AG20443 (cell line): ENCODE measurements at places on chromosomes 3 and 15.

GRCh38 chr15:89998141-89998661 lies 2.9 kb upstream of the ZNF710 start:
- peak; percentile 66 for DNase-seq

GRCh38 chr3:40731445-40731844 lies 206.7 kb downstream of the ZNF621 start:
- no peak for DNase-seq

DNA sequence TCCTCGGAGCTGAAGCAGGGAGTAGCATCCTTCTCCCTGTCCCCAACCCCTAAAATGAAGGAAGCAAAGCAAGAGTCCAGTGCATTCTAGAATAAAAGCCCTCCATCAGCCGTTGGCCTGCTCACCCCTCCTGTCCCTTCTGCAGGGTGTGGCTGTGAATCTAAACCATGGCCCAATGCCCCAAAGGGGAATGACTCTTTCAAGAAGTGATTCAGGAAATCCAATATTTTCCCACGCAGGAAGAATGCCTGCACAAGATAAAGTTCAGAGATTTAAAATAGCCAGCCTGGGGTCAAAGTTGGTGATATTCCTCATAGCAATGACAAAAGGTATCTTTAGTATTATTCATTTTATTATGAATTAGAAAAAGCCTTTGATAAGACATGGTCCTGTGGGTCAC lies 38.5 kb downstream of the SLCO2A1 start:
- DNase-seq, result peak; percentile 76

GRCh38 chr3:62187022-62187431 lies 186.3 kb downstream of the FEZF2 start:
- DNase-seq, result peak; percentile 38

GRCh38 chr3:129553171-129553570 lies 10.2 kb downstream of the H1-8 start:
- DNase-seq, result no peak

- peak; percentile 61 for DNase-seq
Observed at GRCh38 chr3:42159706-42160472, 68.7 kb downstream of the TRAK1 start.

GRCh38 chr3:8416965-8417364 lies 84.7 kb upstream of the LMCD1 start:
- peak; percentile 27 for DNase-seq

GRCh38 chr3:13111873-13112520 lies 38.8 kb upstream of the IQSEC1 start:
- DNase-seq, result no peak

DNA sequence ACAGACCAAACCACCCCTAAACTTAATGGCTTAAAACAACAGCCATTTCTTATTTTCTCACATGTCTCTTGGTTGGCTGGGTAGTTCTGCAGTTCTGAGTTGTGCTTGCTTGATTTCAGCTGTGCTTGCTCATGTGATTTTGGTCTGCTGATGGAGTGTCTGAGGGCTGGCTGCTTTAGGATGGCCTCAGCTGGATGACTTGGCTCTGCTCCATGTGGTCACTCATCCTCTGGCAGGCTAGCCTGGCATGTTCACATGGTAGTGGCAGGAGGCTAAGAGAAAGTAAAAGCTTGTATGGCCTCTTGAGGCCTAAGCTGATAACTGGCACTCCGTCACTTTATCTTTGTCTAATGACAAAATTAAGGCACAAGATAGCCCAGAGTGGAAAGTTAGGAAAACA lies 4.1 kb downstream of the SV2B start:
- no peak for DNase-seq

- no peak for DNase-seq
Observed at GRCh38 chr3:32544894-32545293, 25.8 kb downstream of the DYNC1LI1 start.

DNA sequence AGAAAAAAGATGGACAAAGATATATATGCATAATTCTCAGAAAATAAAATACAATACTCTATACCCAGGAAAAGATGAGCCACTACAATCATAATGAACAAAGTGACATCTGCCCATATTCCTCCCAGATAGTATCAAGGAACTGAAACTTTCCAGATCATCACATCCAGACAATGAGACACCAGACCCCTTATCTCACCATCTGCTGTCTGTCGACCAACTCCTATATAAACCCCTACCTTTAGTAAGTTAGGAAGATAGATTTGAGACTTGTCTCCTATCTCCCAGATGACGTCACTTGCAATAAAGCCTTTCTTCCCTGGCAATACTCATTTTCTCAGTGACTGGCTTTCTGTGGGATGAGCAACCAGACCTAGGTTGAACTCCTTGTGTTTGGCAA lies 1071.6 kb downstream of the PLOD2 start:
- DNase-seq, result no peak

- no peak for DNase-seq
Observed at GRCh38 chr3:72746430-72747411, 101.5 kb downstream of the SHQ1 start.

- DNase-seq, result no peak
Observed at GRCh38 chr15:85037641-85038040, 56.0 kb downstream of the PDE8A start.

GRCh38 chr3:188900421-188900951 lies 271.3 kb upstream of the TPRG1 start:
- peak; percentile 82 for DNase-seq

DNA sequence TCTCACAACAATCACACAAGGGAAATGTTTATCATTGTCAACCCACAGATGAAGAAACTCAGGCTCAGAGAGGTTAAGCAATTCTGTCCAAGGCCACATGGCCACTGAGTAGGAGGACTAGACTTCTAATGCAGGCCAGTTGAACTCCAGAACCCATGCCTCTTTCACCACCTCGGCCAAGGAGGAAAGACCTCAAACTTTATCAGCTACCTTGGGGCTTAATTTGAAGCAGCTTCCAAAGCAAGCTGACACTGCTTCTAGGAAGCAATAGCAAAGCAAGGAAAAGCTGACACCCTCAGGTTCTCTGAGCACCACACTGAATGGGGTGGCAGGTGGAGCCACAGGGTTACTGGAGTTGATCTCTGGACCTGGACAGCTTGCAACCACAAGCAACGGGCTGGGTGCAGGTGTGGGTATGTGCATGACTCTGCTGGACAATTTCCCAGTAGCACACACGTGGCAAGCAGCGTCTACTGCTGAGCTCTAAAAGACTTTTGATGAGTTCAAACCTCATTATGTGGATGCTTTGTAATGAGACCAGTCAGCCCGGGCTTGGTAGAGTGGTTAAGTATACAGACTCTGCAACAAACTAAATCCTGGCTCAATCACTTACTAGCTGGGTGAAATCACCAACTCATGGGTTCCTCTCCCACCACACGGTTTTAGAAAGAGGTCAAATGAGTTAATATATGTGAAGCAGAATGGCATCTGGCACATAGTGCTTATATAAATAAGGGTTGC lies 23.1 kb downstream of the CCNL1 start:
- DNase-seq, result no peak

- DNase-seq, result no peak
Observed at GRCh38 chr3:9278498-9278897, 29.1 kb upstream of the SRGAP3 start.

GRCh38 chr3:15171096-15171495 lies 35.0 kb upstream of the CAPN7 start:
- DNase-seq, result no peak

DNA sequence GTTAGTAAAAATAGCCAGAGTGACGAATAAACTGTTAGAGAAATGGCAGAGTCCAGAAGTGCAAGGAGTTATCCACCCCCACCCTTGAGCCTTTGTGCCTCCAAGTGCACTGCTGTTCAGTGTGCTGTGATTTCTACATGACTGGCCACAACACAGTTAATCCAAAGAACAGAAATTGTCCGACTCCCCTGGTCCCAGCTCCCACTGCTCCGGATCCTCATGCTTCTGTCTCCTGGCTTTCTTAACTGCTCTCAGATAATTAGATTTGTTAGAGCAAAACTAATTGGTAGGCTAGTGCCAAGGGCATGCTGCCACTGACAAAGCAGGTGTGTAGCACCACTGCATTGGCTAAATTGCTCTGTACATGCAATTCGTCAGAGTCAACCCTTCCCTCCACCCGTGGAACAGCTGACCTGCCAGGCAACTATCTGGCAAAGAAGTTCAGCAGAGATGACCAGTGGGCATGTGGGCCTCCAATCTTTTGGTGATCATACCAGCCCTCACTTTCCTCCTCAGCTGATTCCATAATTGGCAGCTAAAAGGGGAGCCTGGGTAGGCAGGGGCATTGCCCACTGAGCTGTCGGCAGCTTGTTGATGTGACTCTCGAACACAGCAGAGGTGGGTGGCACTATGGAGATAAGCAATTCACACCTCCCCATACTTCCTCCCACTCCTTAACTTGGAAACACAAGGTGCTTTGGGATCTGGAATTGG lies 18.9 kb upstream of the ACAP2 start:
- DNase-seq, result no peak

DNA sequence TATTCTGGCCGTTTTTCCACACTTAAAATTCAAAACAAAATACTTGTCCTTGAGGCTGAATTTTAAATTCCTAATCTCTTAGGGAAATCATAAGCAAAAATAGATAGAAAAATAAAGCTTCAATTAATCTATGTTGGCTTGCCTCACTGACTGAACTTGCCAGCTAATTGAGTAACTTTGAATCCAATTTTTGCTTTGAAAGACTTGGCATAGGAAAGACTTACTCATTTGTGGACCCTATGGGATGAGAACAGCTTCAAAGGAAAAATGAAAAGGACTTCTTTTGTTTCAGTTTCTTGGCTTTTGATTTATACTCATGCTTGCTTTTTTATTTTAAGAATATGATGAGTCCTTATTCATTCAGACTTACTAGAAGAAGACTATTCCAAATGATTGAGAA lies 370.7 kb upstream of the RARB start:
- DNase-seq, result no peak

DNA sequence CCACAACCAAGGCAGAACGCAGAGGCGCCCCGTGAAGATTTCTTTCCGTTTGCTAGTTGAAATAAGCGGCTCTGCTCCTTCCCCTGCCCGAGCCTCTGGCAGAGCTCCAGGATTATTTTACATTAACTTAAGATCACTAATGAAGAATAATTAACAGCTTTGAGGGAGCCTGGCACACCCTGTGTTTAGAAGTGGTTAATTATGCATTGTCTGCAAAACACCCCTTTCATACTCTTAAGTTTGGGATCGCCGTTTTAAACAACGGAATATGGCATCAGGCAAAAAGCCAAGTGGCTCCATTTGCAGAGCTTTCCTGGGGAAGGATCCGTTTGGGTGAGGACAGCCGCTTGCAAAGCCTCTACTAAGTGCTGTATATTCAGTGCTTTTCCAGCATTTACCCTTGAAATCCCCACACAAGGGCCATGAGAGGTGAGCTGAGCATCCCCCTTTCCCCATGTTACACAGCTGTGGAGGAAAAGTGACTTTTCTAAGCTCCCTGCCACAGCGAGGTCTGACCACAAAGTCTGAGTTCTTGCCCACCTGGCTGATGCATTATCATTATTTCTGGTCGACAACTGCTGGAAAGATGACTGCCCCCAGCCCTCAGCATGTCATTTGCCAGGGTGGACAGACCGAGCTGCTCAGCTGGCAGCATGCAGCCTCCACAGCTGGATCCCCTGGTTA lies 33.9 kb downstream of the IQSEC1 start:
- no peak for DNase-seq

DNA sequence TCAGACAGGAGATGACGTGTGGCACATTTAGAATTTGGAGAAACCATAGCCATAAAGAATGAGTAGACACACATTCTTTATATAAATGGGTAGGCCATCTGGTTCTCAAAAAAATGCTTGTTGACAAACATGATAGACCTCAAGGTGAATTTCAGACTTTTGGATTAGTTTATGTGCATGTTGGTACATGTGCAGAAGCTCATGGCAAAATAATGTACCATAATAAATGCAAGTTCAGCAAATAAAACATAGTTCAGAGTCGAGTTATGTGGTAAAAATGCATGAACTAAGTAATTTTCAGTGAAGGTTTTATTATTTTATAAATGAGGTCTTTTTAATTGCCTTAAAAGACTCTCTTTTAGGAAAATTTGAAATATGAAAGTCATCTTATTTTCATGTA lies 24.6 kb downstream of the EEFSEC start:
- DNase-seq, result no peak

DNA sequence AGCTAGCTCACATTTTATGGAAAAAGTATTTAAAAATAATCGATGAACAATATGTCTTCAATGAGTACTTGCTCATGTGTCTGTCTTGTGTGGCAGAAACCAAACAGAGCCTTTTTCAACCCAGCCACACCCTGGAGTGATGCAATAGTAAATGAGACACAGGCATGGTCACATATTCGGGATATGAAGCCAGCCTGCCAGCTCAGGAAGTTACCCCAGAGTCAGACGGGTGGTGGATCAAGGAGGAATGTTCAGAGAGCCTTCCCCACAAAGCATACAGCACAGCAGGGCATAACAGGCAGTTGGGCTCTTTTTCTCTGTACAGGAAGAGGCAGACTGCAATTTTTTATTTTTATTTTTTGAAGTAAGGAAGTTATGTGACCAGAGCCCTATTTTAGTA lies 27.3 kb downstream of the LARP6 start:
- DNase-seq, result peak; percentile 90

DNA sequence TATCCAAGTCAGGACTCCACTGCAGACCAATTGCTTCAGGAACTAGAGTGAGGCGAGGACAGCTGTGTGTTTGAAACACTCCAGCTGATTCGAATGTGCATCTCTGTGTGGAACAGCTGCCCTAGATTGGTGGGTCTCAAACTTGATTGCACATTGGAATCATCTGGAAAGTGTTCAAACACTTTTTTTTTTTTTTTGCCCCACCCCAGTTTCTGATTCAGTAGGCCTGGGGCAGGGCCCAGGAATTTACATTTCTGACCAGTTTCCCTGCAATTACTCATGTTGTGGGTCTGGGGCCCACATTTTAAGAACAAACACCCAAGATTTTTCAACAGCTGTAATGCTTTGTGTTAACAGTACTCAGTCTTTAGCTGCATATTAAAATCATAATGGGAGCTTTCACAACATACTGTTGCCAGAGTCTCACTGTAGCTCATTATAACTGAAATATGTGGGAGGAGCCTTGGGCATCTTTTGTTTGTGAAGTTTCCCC lies 156.6 kb downstream of the NR1D2 start:
- DNase-seq, result peak; percentile 48

- DNase-seq, result no peak
Observed at GRCh38 chr3:133874761-133875438, 20.8 kb downstream of the RAB6B start.

DNA sequence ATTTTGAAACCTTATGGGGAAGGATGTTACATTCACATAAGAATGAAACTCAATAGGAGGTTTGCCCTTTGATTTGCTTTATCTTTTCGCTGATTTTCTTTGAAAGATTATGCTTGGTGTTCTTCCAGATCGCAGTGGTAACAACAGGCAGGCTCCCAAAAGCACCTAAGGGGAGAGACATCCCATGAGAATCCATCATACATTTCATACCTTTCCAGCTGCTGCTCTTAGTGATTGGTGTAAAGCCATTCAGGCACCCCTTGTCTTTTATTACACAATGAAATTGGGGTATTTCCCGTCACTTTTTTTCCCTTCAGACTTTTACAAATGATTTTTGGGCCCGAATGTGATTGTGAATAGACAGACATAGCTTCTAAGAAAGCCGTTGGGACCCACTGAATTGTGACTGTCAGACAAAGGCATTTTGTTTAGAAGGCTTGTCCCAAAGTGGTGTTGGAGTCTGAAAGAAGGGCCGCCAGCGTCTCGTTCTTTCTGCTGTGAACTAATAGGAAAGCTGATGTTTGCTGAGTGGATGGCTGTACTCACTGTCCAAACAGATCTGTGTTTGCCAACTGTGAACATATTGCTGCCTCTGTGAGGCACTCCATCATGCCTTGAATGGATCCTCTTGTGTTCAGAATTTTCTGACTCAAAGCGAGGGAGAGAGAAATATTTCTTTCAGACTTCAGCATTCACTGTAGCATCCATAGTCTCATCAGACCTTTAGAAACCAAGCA lies 164.3 kb downstream of the FNDC3B start:
- no peak for DNase-seq
